AG04450 (cell line): ENCODE measurements at places on chromosomes 11 and 22. TPM values are rescaled to one million over a fixed set of nuclear protein-coding genes. Genes with fewer than 3 reads are reported as not detected.
A peak's percentile ranks its signal among the peaks of the same experiment; 100 is the strongest.

DNA sequence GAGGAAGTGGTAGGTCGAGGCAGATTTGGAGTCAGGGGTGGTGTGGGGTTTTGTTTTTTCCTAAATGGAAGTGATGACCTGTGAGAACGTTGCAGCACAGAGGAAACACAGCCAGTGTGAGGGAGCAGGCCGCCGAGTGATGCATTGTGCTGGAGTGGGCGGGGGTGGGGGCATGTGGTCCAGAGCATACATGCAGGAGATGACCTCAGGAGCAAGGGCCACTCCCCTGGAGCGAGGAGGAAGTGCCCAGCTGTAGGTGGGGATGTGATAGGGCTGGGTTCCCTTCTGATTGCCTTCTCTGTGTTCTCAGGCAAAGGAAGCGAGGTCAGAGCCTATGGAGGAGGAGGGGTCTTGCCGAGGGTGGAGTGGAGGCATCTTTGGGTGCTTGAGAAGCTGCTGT is 81.4 kb downstream of the PPP6R3 start:
- no peak for DNase-seq

GRCh38 chr22:44493206-44493605 is 4.8 kb downstream of the RTL6 start:
- DNase-seq, result no peak

DNA sequence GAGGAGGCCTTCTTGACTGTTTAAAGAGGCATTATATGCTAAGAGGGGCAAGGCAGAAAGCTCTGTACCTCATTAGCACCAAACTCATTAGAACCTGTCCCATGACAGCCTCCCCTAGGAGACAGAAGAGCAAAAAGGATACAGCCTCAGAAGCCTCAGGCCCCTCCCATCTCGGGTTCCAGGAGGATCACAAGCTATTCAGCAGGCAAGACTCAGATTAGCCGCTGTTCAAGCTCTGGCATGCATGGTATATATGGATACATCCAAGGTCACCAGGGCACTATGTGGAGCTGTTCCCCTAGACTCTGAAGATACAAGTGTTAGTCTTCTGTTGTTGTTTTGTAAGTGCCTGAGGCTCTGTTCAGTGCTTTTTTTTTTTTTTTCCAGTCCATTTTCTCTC is 32.1 kb downstream of the ATXN10 start:
- DNase-seq, result no peak

DNA sequence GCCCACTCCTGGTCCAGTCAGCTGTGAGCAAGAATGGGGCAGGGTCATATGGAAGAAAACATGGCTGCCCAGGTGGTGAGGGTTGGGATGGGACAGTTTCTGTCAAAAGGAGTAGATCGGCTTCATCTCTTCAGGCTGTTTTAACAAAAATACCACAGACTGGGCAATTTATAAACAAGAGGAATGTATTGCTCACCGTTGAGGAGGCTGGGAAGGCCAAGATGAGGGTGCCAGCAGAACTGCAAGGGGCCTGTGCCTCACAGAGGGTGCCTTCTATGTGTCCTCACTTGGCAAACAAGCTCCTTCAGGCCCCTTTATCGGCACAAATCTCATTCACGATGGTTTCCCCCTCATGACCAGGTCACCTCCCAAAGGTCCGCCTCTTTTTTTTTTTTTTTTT is 18.1 kb upstream of the RELT start:
- no peak for DNase-seq

- no peak for DNase-seq
Observed at GRCh38 chr11:118608360-118609227, 1.2 kb downstream of the PHLDB1 start.

DNA sequence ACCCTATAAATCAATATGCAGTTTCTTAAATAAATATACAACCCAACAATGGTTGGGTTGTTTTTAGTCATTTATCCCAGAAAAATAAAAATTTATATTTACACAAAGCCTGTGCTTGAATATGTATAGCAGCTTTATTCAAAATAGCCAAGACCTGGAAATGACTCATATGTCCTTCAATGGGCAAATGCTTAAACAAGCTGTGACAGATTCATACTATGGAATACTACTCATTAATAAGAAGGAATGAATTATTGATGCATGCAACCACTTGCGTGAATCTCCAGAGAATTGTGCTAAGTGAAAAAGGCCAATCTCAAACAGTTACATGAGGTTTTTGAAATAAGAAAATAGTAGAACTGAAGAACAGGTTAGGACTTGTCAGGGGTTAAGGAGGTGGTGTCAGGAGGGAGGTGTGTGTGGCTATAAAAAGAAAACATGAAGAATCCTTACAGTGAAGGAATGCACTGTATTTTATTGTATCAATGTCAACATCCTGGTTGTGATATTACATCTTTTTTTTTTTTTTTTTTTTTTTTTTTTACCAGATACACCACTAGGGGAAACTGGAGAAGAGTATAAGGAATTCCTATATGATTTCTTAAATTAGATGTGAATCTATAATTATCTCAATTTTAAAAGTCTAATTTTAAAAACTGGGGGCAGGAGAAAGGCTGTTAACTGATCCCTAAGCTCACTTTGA is 82.4 kb upstream of the CD44 start:
- DNase-seq, result no peak

DNA sequence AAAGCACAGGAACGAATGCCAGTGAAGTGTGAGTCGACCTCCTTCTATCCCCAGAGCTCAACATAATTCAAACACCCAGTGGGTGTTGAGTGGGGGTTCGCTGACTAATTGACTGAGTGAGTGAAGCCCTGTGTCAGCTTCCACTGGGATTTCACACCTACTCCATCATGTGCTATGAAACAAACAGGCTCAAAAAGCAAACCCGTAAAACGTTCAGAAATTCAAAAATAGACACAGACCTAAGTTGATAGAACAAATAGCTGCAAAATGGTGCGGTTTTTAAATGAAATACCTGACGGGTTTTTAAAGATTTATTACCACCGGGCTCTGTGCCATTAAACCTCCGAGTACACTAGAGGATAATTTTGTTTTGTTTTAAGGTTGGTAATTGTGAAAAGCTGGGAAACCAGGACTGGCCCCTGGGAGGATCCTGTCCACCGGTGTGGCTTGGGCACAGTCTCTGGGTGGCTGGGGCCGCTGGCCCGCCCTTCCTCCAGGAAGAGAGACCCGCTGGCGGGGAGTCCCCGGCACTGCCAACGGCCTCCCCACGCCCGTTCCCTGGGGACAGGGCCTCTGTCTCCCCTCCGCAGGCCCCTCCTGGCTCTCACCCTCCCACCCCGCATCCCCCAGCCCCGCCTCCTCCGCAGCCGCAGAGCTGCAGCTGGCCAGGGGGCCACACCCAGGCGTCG is 13.6 kb downstream of the KCNJ5 start:
- DNase-seq, result no peak

DNA sequence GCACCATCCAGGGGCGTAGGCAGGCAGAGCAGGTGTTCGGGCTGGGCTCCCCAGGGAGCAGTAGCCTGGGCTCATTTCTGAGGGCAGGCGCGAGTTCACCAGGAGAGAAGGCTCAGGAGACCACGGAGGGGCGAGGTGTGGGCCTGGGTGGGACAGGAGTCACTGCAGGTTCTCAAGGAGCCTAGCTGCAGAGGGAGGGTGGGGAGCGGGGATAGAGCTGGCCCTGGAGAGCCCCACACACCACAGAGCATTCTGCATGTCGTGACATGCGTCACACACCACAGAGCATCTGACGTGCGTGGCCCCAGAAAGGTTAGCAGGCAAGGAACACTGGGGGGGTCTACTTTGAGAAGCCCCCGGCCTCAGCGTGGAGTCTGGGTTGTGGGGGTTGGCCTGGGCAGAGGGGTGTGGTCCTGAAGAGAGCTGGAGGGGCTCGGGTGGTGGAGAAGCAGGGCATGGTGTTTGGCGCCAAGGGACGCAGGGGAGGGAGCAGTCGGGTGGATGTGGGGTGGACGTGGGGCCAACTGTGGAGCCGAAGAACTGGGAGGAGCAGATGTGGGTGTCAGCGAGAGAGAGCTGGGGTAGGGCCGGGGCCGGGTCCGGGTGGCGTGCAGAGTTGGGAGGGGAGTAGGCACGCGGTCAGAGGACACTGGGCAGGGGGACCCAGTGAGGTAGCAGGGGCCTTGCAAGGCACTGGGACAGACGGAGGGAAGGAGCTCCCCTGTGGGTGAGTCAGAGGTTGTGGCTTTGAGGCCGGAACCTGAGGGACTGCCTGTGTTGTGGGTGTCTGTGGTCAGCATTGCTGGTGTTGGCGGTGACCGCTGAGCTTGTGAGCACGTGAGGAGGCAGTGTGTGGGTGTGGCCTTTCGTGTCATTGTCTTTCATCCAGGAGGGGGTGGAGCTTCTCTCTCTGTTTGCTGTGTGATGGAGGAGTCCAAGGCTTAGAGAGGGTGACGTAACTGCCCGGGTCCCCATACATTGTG is 25.5 kb downstream of the CTTN start:
- DNase-seq, result peak; percentile 49

DNA sequence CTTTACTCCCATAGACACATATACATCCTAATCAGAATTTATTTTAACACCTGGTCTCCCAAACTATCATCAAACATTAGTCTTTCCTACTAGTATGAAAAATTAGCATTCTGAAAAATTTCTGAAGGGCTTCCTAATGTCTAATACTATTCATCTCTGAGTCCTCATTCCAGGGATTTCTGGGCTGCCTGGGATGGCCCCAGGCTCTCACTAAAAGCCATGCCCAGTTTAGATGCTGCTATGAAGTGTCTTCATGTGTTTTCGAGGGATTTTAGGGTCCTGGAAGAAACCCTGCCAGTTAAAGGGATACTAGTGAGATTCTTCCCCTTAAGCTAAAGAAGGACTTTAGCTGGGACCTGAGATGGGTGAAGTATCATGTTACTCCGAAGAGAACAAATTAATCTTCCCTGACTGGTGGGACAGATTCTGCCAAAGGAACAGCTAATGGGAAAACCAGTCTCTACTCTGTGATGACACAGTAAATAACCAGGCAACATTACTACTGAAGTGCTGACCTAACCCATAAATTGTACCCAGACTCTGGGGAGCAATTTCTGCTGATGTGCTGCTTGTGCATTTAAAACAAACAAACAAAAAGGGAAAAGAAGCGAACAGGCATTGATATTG is 342.6 kb downstream of the SOX6 start:
- no peak for DNase-seq

DNA sequence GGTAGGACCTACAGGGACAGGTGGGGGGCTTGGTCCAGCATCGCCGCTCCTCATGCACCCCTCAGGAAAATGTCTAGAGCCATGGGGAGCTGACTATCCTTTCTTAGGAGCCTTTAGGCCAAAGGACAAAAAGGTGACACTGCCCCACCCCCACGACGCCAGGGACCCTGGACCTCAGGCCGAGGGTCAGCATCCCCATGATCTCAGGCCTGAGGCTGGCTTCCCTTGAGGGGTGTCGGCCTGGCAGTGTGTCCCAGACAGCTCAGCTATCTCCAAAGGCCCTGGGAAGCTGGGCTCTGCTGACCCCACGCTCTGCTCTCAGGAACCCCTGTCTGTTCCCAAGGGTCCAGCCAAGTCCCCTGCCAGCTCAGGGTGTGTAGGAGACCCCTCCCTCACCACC is 16.3 kb downstream of the MRGPRG start:
- no peak for DNase-seq

- DNase-seq, result no peak
Observed at GRCh38 chr11:3824714-3825472, 15.9 kb downstream of the RHOG start.

DNA sequence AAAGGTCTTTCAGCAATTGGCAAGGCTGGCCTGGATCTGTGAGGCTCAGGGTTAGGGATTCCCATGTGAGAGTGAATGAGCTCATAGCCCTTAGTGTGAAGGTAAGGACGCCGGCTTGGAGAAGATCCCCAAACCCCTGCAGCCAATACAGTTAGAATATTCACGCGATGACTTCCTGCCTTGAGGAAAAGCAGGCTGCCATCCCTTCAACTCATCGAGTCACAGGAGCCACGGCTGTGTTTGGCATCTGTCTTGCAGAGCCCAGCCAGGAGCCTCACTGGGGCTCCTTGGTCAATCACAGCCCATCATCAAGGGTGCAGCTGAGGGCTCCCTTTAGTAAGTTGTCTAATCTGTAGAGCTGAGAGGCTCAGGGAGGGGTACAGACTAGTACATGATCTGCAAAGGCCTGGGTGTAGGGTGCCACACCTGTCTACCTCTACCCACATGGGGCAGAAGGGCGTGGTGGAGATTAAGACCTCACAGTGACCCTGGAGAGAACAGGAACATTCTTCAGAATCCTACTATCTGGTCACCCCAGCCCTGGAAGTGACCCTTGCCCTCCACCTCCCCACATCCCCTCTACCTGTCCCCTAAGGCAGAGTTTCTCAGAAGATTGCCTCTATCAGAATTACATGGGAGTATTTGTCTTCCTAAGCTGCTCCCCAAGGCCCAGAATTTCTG is 18.5 kb downstream of the IL10RA start:
- no peak for DNase-seq

GRCh38 chr11:95661162-95661561 is 128.4 kb downstream of the FAM76B start:
- no peak for DNase-seq

GRCh38 chr11:14362611-14363010 is 3.6 kb upstream of the RRAS2 start:
- DNase-seq, result no peak

GRCh38 chr11:73940801-73941570 is 9.8 kb upstream of the DNAJB13 start:
- DNase-seq, result no peak

- no peak for DNase-seq
Observed at GRCh38 chr22:33088418-33088817, 30.2 kb upstream of the SYN3 start.

DNA sequence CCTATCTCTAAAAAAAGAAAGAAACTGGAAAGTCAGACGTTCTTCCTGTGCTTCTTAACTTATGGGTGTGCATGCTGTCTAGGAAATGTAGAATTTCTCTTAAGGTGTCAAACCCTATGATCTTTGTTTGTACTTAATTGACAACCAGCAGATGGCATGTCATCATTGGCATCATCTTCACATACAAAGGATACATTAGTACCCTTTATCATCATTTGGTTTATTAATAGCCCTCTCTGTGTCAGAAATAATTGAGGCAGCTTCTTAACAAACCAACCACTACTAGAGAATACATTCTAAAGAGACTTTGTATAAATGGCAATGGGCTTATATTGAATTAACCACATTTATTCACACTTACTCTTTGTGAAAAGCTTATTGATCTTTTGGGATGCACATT is 13.9 kb downstream of the SRPRA start:
- no peak for DNase-seq

GRCh38 chr11:47270331-47271271 is 668 bp downstream of the MADD start:
- no peak for DNase-seq

OR52E8 gene
- polyA plus RNA-seq, result not detected in 2 replicates

EEF1G gene
- 2,186 and 2,474 TPM in 2 replicates for polyA plus RNA-seq

CLMP gene
- polyA plus RNA-seq, result 251 and 288 TPM in 2 replicates

KRTAP5-8 gene
- 0.06 TPM in 1 of 2 replicates, not detected in the other for polyA plus RNA-seq

OR52N4 gene
- not detected in 2 replicates for polyA plus RNA-seq
